ENCODE measurements at places on chromosomes 1 and 21.

- no peak for DNase-seq
Measured at GRCh38 chr1:201469645-201470074, 672 bp upstream of the PHLDA3 start.

DNA sequence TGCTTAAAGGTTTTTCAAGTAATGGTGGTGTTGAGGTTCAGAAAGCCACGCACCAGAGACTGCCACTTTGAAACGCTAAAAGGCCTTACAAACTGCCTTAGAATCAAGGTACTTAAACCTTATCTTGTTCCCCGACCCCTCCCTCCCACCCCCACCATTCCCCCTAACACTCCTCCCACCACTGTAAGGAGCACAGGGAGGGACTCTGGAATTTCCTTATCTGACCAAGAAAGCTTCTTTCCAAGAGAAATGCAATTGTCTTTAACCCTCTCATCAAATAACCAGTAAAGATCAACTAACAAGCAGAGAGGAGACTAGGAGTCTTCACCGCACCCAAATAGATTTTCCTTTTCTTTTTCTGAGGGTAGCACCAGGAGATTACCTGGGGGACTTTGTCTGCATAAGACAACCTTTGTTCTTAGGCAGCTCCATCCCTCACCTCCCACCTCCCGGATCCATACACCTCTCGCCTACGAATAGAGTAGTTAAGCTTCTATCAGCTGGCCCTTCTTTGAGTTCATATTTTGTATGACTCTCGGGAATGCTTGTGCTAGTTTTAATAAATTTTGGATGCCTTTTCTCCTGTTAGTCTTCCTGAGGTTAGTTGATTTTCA, 137.7 kb upstream of the ADGRL2 start:
- DNase-seq = no peak

DNA sequence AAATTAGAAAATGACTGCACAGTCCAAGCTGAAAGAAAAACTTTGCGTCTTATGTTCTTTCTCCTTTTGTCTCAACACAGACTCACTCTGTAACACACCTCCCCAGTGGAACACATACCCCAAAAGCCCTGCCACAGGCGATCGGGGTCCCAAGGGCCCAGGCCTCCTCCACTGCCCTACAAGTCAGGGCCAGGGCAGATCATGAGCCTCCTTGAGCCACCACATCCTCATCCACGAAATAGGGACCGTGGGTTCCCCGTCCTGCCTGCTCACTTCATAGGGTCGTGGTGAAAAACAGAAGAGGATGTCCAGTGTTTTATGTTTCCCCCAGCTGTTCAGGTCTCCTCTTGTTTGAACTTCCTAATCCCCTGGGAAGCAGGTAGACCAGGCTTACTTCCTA, 116.7 kb downstream of the KCNN3 start:
- DNase-seq = no peak

- DNase-seq = no peak
Measured at GRCh38 chr1:157137408-157138219, 581 bp downstream of the ETV3 start.

- no peak for DNase-seq
Measured at GRCh38 chr1:221816899-221817298, 75.0 kb upstream of the DUSP10 start.

DNA sequence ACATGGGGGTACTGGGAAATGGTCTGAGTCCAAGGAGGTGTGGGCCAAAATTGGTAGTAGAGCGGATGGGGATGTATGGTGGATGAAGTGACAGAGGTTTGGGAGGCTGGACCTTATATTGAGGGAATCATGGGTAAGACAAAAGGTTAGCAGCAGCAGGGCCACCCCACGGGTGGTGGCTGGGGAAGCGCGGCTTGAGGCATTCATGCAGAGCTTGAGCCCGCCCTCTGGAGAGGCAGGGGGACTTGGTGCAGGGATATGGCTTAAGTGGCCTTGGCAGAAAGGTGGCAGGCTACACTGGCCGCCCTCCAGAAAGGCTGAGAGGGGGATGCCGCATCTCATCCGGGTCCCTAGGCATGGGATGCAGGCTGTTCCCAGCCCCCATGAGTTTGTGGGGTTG, 31.5 kb downstream of the HMGB4 start:
- no peak for DNase-seq

DNA sequence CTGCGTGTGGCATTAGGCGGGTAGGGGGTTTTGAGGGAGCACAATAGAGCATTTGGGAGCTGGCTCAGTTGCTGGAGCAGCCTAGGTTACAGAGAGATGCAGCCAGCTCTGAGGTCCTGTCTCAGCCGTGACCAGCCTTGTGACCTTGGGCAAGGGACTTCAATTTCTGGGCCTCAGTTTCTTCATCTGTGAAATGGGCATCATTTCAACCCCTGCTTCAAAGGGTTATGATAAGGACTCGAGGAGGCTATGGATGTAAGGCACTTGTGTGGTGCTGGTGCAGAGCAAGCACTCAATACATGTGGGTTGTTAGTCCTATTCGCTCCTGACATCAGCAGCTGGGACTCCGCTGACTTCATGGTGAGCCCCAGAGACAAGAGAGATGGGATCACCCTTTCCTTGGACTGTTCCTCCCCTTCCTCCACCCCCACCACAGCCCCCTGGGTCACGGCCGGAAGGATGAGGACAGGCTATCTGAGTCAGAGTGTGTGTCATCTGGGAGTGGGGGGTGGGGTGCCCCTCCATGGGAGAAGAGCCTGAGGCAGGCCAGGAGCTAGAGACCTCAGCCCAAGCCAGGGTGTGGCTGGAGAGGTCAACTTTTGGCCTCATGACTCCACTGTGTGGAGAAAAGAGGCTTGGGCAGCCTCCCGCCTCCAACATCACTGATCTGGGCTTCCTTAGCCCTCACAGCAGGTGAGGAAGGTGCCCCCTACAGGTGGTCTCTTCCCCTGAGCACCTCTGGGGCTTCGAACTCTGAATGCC, 71.4 kb upstream of the ZBTB40 start:
- DNase-seq = no peak
